ELF-1 (cell line): ENCODE measurements at places on chromosomes 16 and 17.

DNA sequence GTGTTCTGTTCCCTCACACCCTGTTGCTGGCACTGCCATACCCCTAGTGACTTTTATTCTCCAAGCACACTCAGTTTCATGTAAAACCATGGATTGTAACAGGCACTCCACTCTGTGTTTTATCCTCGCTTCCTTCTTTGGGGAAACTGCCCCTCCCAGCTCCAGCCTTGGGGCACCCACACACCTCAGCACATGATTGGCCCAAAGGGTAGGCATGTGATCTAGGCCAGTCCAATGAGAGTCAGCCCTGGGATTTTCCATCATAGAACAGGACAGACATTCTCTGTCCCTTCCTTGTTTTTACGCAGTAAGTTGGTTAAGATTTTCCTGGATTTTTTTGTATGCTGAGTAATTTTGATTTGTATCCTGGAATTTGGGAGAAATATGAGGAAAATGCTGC lies 115.4 kb downstream of the C16orf95 start:
- DNase-seq, result no peak

DNA sequence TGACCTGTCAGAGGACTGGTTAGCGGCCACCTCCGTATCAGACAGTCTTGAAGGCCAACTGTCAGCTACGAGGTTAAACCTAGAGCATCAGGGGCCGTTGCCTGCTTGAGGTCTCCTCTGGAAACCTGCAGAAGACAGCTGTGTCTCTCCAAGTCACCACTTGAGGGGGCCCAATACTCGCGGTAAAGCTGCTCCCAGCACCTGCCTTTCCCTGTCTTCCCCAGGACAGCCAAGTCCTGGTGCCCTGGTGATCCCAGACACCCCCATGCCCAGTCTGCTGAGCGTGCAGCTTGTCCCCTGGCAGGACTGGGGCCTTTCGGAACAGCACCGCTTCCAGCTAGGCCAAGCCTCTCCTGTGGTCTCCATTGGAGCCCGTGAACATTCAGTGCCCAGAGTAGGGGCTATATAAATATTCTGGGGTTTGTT lies 80.1 kb downstream of the DNAH17 start:
- DNase-seq, result peak; percentile 89

DNA sequence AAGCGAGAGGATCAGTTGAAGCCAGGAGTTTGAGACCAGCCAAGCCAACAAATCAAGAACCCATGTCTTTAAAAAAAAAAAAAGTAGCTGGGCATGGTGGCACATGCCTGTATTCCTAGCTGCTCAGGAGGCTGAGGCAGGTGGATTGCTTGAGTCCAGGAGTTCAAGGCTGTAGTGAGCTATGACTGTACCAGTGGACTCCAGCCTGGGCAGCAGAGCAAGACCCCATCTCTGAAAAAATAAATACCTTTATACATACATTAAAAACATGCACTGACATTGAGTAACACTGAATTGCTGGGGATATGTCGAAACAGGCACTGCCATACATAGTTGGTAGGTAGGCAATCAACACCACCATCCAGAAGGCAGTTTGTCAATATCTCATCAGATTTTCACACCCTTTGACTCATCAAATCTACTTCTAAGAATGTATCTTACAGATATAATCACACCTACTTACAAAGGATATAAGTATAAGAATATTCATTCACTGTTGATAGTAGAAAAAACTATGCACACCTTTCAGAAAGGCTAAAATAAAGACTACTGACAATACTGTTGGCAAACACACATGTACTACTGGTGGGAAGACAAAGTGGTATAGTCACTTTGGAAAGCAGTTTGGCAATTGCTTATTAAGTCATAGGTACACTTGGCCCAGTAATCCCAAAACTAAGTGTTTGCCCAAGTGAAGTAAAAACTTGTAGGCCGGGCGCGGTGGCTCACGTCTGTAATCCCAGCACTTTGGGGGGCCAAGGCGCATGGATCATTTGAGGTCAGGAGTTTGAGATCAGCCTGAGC lies 6.4 kb upstream of the CEP20 start:
- no peak for DNase-seq

- DNase-seq, result no peak
These were observed 72.9 kb upstream of the CCL2 start for GRCh38 chr17:34182036-34182803.

GRCh38 chr16:54240271-54241129 lies 46.1 kb downstream of the IRX3 start:
- no peak for DNase-seq

- no peak for DNase-seq
These were observed 218.8 kb downstream of the KATNIP start for GRCh38 chr16:27768651-27769272.

GRCh38 chr17:77033892-77034404 lies 106.8 kb upstream of the SEC14L1 start:
- DNase-seq, result no peak

DNA sequence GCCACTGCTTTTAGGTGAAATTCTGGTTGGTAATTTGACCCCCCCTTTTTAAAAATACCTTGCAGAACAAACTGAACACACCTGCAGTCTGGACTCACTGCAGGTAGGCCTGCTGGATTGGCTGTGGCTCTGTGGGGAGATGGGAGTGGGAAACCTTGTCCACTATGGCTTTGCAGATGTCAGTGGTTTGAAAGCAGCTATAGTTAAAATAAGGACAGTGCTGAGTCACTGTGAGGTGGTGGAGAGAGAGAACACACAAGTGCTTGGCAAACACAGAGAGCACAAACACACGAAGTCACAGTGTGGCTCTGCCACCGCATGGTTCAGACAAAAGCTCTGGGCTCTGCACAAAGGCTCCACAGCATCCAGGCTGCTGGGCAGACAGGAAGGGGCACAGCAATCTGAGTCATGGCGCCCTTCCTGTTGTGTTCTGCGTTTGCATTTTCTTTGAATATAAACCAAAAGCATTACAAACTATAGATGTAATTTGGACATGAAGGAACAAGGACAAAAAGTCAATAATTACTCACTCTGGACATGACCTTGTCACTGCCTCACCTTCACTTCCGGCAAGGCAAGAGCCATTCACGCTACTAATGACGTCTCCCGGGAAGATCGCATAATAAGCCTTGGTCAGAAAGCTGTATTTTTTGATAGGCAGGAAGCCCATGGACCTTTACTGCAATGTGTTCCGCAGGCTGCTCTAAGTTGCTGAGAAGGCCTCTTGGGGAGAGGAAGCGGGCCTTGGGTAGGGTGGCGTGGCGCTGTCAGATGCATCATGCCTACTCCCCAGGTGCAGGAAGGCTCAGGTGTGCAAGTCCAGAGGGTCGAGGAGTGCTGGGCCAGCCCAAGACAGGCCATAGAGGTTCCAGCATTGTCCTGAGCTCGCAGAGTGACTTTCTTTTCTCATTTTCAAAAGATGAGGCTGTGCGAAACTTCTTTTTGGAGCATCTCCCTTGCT lies 60.1 kb upstream of the MED9 start:
- DNase-seq, result no peak

- no peak for DNase-seq
These were observed 154.0 kb downstream of the IRF8 start for GRCh38 chr16:86052926-86053325.

DNA sequence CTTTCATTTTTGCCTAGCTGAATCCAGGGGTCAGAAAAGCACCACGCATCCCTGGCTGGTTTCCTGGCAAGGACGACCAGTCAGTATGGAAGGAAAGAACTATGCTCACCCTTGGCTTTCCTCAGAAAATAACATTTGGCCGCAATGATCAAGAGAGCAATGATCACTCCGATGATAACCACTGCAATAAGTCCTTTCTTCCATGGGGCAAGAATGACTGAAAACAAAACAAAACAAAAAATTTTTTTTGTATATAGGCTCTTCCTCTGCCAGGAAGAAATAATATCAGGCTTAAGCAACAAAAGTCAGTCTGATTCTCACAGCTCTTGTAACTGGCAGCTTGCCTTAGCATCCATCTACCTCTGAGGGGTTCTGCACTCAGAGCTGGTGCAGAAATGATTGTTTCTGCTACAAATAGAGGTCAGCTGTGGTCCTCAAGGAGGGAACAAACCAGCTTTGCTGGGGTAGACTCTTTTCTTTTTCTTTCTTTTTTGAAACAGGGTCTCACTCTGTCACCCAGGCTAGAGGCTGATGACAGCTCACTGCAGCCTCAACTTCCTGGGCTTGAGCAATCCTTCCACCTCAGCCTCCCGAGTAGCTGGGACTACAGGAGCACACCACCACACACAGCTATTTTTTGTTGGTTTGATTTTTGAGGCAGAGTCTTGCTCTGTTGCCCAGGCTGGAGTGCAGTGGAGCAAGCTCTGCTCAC lies 35.7 kb downstream of the PECAM1 start:
- no peak for DNase-seq

- no peak for DNase-seq
These were observed 1.2 kb downstream of the LCAT start for GRCh38 chr16:67942510-67943255.

- no peak for DNase-seq
These were observed 19.0 kb downstream of the KCNG4 start for GRCh38 chr16:84220851-84221250.

- peak; percentile 87 for DNase-seq
These were observed 11.8 kb downstream of the CSF3 start for GRCh38 chr17:40026816-40027613.

- DNase-seq, result no peak
These were observed 15.4 kb upstream of the DNASE1 start for GRCh38 chr16:3638916-3639644.

GRCh38 chr16:87570938-87571867 lies 31.1 kb upstream of the JPH3 start:
- peak; percentile 80 for DNase-seq

- DNase-seq, result peak; percentile 26
These were observed 502 bp downstream of the FAAP100 start for GRCh38 chr17:81551458-81552243.

DNA sequence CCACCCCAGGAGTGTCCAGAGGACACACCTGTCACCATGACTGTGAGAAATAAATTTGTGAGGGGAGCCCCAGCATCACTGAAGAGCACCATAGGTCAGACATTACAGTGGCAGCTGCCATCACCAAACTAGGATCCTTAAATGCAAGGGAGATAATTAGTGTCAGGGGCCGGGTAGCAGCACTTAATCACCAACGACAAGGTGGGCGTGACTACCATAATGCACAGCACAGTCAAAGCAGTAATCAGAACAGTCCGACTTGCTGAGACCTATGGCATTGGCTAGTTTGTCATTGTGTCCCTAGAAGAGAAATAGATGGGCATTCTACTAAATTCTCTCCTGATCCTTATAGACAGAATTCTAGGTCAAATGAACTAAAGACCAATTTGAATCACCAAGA lies 856.7 kb upstream of the GOT2 start:
- no peak for DNase-seq

GRCh38 chr16:89359264-89360147 lies 130.9 kb downstream of the ANKRD11 start:
- DNase-seq, result no peak

DNA sequence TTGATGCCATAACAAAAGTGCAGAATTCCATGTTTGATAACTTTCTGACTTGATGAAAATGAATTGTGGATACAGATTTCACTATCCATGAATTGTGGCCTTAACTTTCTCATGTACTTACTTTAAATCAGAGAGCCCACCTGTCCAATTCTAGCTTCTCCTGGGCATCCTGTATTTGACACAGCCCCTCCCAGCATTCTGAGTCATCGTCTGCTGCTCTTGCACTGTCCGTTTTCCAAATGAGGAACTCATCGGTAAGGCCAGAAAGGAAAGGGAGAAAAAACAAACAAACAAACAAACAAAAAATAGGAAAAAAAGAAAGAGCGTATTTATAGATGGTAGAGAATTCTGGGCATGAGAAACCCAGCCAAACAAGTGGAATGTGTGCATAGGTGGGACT lies 361.6 kb downstream of the WWOX start:
- DNase-seq, result no peak

DNA sequence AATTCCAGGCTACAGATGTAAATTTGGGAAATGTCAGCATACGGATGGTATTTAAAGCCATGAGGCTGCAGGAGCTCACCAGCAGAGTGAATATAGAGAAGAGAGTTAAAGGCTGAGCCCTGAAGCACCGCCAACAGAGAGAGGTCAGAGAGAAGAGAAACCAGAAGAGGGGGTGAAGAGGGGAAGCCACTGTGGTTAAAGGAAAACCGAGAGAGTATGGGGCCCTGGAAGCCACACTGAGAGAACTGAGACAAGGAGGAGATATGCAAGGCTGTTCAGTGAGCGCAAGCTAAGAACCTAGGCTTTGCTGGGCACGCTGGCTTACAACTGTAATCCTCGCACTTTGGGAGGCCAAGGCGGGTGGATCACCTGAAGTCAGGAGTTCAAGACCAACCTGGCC lies 24.6 kb downstream of the COPRS start:
- DNase-seq, result no peak

DNA sequence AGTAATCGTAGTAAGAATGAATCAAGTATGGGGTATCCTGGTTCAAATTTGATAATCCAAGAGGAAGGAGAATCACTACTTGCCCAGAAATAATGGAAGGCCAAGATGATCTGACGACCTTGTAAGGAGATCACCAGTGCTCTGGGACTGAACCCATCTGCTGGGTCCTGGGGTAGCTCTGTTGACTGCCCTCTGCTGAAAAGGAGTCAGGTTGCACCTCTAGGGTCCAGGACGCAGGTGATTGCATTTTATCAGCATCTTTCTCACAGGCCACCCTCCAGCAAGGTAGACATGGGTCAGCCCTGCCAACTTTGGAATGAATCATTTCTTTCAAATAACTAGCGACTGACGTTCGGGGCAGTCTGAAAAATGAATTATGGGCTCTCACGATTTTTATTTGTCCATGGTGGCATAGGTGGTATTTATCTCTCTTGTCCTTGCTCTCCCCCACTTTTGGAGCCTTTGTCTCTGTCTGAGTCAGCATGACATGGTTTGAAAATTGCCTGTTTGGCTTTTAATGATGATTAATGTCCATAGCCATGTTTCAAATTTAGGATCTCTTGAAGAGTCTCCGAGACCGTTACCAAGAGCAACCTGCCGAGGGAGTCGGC lies 163.7 kb downstream of the MSI2 start:
- DNase-seq, result no peak

DNA sequence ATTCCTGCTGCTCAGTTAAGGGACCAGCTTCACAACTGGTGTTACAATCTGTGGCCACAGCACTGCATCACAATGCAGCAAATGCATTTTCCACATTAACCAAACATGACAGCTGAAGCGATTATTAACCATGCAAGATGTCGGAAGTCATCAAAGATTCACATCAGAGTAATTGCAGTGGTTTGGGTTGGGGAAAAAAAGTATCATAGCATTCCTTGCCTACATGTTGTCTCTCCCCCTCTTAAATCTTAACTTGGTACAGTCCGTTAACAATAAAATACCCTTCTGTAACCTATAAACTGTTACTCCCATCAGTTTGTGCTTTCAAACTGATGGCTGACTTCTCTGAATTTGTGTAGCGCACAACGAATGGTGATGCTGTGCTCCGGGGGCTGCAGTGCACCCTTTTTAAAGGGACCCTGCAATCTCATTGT lies 51.6 kb downstream of the NUP93 start:
- DNase-seq, result no peak
